ENCODE measurements at places on chromosomes 1 and 21.

DNA sequence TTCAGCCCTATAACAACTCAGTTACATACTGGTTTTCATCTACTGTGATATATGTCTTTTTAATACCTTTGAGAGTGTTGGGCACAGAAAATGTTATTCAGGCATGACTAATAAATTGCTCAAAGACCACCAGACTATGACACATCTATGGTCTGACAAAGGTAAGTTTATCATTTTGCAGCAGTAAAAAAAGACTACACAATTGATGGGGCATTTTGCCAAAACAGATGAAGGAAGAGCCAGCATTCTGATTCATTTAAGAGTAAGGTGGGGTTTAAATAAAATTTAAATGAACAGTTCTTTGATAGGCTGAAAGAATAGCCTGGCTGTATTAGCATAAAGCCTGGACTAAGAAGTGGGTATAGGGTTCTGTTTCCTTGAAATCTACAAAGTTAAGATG lies 8.8 kb upstream of the RNPC3 start:
- H3K27me3 ChIP-seq, result no peaks in the 10 kb centered on the region
- H3K27ac ChIP-seq, result no peak overlapping the region
- no peaks in the 10 kb centered on the region for H3K36me3 ChIP-seq
- H3K4me1 ChIP-seq, result no peaks in the 10 kb centered on the region
- no peak for DNase-seq
- no peak overlapping the region for H3K4me3 ChIP-seq

GRCh38 chr1:180489976-180490375 lies 12.4 kb downstream of the ACBD6 start:
- no peak overlapping the region for H3K4me3 ChIP-seq
- H3K36me3 ChIP-seq, result no peaks in the 10 kb centered on the region
- peak; percentile 93 for DNase-seq
- no peaks in the 10 kb centered on the region for H3K4me1 ChIP-seq

GRCh38 chr1:206419783-206420182 lies 50.5 kb upstream of the IKBKE start:
- peaks cover 3% of the 10 kb centered on the region for H3K36me3 ChIP-seq
- DNase-seq, result peak; percentile 72
- H3K27ac ChIP-seq, result no peak overlapping the region
- peaks cover 11% of the 10 kb centered on the region for H3K4me1 ChIP-seq
- no peaks in the 10 kb centered on the region for H3K27me3 ChIP-seq
- no peak overlapping the region for H3K4me3 ChIP-seq

DNA sequence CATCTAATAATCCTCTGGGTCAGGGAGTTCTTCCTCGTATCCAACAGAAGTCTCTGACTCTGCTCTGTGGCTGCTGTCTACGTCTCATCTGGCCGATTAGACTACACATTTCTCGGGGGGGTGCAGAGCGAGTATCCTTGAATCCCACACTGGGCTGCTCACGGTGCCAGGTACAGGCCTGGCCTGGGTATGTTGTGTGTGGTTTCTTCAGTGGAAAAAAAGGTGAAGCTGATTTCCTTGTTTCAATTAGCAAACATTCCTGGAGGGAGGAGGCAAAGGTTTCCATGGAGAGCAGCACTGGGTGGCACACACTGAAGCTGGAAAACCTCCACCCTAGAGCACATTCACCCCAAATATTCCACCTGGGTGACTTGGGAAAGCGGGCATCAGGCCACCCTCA lies 2.0 kb upstream of the RAB7B start:
- H3K4me3 ChIP-seq, result no peak overlapping the region
- H3K27ac ChIP-seq, result no peak overlapping the region
- no peaks in the 10 kb centered on the region for H3K27me3 ChIP-seq
- H3K36me3 ChIP-seq, result no peaks in the 10 kb centered on the region
- DNase-seq, result no peak

DNA sequence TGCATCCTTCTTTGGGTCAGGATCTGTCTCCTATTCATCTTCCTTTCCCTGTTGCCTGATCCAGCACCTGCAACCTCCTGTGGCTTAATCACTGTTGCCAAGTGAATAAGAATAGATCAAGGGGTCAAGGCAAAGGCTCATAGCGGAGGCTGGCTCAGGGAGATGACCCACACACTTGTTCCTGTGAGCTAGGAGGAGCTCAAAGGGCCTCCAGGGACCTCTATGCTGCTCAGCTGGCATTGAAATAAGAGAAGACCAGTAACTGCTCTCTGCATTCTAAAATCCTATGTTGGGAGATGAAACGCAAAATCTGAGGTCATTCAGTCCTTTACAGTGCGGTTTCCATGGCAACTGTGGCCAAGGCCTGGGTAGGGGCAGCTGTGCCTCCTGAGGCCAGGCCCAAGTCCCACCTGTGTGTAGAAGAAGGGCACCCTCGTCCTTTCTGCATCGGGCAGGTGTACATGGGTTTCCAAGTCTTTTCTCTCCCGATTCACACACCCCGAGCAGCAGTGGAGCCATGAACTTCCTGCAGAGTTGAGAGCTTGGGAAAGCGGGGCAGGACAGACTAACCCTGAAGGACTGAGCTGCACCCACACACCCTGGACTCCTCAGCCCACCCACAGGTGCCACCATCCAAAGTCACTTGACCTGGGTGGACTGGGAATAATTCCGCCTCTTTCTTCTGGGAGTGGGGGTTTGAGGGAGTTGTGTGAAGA lies 27.8 kb upstream of the STUM start:
- H3K27me3 ChIP-seq, result no peaks in the 10 kb centered on the region
- no peaks in the 10 kb centered on the region for H3K4me1 ChIP-seq
- no peak overlapping the region for H3K27ac ChIP-seq

DNA sequence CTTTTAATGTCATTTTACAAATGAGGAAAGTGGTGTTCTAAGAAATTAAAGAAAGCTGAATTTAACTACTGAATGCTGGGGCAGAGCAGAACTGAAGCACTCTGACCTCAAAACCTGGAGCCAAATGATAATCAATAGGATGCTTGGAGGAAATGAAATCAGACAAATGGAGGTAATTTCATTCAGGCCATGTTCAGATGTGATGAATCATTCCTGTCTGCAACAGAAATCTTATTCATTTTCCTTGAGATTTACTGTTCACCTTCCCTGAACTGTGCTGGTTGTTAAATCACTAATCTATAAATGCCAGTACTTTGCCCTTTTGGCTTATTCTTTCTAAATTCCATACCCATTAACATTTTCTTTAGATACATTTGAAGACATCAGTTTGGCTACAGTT lies 85.6 kb upstream of the SNX7 start:
- H3K4me3 ChIP-seq, result no peak overlapping the region
- no peak overlapping the region for H3K27ac ChIP-seq
- no peaks in the 10 kb centered on the region for H3K27me3 ChIP-seq
- no peaks in the 10 kb centered on the region for H3K4me1 ChIP-seq

DNA sequence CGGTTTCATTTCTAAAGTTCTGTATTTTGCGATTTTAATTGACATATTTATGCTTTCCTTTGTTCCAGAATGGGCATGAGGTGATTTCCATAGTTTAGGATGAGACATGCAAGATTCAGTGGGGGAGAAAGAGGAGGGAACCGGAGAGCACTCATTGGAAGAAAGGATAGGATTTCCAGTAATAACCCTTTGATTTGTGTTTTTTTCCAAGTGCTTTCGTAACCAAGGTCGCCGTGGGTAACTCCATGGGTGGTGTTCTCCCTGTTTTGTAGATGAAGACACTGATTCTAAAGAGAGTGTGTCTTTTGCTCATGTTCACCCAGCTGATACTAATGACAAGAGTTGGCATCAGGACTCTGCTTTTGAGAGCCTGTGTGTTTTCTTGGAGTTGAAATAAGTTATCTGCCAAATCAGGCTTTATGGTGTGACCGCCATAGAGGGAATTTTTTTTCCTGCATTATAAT lies 170.1 kb downstream of the DHRS3 start:
- H3K4me3 ChIP-seq, result no peak overlapping the region
- peaks cover 3% of the 10 kb centered on the region for H3K4me1 ChIP-seq
- no peaks in the 10 kb centered on the region for H3K27me3 ChIP-seq
- peaks cover 2% of the 10 kb centered on the region for H3K36me3 ChIP-seq

DNA sequence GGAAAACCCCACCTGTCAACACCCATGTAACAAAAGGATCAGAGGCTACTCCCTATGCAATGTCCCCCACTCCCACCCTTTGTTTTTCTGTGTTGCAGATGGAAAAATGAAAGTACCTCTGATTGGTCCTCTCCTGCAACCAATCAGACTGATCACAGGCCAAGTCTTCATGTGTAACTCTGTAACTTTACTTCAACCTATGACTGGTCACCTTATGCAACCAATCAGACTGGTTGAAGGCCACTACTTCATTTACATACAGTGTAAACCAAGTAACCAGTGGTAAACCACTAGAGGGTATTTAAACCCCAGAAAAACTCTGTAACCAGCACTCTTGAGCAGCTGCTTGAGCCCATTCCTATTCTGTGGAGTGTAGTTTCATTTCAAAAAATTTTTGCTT lies 266.3 kb upstream of the OLFM3 start:
- DNase-seq, result no peak
- H3K36me3 ChIP-seq, result no peaks in the 10 kb centered on the region
- no peaks in the 10 kb centered on the region for H3K27me3 ChIP-seq
- H3K4me1 ChIP-seq, result no peaks in the 10 kb centered on the region
- H3K27ac ChIP-seq, result no peak overlapping the region

DNA sequence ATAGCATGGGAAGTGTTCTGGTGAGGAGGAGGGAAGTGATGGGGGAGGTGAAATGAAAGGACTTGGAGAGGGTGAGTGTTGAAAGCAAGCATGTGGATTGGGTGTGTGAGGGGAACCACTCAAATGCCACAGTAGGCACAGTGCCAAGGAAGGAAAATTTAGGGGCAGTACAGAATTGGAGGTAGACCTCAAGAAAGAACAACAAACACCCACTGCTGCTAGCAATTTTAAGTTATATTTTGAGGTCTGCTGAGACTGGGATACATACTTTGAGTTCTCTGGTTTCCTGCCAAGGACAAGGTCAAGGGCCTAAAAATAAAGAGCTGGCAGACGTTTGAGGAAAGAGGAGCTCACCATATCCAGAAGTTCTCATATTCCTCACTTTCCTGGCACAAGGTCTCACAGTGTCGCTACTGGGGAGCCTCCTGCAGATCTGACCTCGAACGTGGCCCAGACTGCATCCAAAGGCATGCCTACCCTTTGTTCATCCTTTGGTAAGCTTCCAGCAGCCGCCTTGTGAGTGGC lies 104.0 kb downstream of the BRINP2 start:
- H3K27me3 ChIP-seq, result no peaks in the 10 kb centered on the region
- H3K4me1 ChIP-seq, result no peaks in the 10 kb centered on the region
- no peak overlapping the region for H3K27ac ChIP-seq
- no peaks in the 10 kb centered on the region for H3K36me3 ChIP-seq

DNA sequence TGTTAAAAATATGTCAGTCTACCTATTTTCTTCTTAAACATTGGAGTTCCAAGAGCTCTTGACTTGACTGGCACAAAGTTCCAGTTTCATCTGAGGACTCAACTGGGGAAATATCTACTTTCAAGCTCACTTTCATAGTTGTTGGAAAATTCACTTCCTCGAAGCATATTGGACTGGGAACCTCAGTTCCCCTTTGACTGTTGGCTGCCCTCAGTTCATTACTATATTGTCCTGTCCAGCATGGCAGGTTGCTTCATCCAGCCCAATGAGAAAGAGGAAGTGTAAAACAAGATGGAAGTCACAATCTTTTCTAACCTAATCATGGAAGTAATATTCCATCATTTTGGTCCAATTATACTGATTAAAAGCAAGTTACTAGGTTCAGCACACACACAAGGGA lies 54.3 kb downstream of the ZNF697 start:
- no peak overlapping the region for H3K4me3 ChIP-seq
- no peaks in the 10 kb centered on the region for H3K27me3 ChIP-seq
- H3K4me1 ChIP-seq, result no peaks in the 10 kb centered on the region
- H3K27ac ChIP-seq, result no peak overlapping the region
- no peaks in the 10 kb centered on the region for H3K36me3 ChIP-seq

DNA sequence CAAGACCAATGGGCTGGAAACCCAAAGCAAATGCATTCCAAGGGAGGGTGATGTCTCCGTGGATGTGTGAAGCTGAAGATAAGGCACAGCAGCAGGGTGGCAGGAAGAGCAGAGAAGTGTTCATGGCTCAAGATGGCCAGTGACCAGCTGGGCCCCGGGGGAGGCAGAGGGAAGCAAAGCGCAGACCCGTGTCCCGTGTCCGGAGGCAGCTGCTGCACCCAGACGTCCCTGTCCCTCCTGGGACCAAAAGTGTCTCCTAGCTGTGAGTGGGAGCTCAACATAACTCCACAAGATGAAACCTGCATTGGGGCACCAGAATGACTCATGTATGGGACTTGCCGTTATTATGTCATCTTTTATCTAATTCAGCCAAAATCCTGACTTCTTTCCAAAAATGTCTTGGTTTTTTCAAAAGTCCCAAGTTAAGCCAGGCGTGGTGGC lies 118.2 kb downstream of the RIPK4 start:
- no peak overlapping the region for H3K27ac ChIP-seq
- no peak for DNase-seq
- H3K36me3 ChIP-seq, result no peaks in the 10 kb centered on the region
- no peaks in the 10 kb centered on the region for H3K27me3 ChIP-seq
- no peak overlapping the region for H3K4me3 ChIP-seq
- no peaks in the 10 kb centered on the region for H3K4me1 ChIP-seq

- H3K4me3 ChIP-seq, result no peak overlapping the region
- H3K27me3 ChIP-seq, result no peaks in the 10 kb centered on the region
- H3K4me1 ChIP-seq, result peaks cover 10% of the 10 kb centered on the region
- no peak for DNase-seq
- no peaks in the 10 kb centered on the region for H3K36me3 ChIP-seq
- H3K27ac ChIP-seq, result no peak overlapping the region
Measured at GRCh38 chr1:184826001-184826400, 71.3 kb upstream of the EDEM3 start.

- DNase-seq, result no peak
- H3K4me1 ChIP-seq, result no peaks in the 10 kb centered on the region
- no peaks in the 10 kb centered on the region for H3K36me3 ChIP-seq
- H3K27me3 ChIP-seq, result no peaks in the 10 kb centered on the region
- H3K27ac ChIP-seq, result no peak overlapping the region
Measured at GRCh38 chr1:86207323-86207722, 50.8 kb upstream of the COL24A1 start.

- H3K36me3 ChIP-seq, result no peaks in the 10 kb centered on the region
- no peaks in the 10 kb centered on the region for H3K27me3 ChIP-seq
- no peak overlapping the region for H3K27ac ChIP-seq
- no peaks in the 10 kb centered on the region for H3K4me1 ChIP-seq
- no peak overlapping the region for H3K4me3 ChIP-seq
Measured at GRCh38 chr1:158692356-158692755, 5.8 kb upstream of the SPTA1 start.

GRCh38 chr1:5938101-5938646 lies 54.1 kb downstream of the NPHP4 start:
- H3K36me3 ChIP-seq, result no peaks in the 10 kb centered on the region
- H3K27me3 ChIP-seq, result no peaks in the 10 kb centered on the region
- H3K27ac ChIP-seq, result no peak overlapping the region
- DNase-seq, result no peak

DNA sequence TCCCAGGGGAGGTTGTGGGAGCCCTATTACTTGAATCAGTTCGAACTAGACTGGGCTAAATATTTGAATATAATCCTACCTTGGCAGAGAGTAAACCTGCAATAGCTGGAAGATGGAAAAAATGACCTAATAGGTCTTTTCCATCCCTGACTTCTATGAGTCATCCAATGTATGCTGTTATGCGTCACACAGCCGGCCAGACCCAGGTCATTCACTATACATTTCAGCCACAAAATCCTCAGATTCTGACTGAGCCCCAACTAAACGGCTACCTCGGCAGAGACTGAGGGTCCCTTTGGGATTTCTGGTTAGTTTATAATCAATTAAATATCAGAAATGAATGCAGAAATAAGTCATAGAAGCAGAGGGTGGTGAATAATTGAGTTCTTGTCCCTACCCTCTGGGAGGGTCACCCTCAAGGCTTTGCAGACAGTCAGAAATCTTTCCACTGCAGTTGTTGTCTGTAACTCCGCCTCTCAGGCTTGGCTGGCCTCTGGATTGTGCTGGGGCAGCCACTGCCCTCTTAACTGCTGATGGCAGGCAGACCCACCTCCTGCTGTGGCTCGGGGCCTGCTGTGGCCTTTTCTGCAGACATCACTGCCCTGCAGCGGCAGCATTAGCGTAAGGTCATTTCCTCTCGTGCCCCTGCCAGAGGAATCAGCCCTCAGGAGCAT lies 240.5 kb downstream of the TGFB2 start:
- no peaks in the 10 kb centered on the region for H3K27me3 ChIP-seq
- H3K4me3 ChIP-seq, result no peak overlapping the region
- no peaks in the 10 kb centered on the region for H3K36me3 ChIP-seq
